Right forelimb (tissue), 1 donor: ENCODE measurements at places on chromosomes 4 and X.

- no peak for DNase-seq
Measured at GRCh38 chr4:112348488-112349158, 51.5 kb downstream of the ALPK1 start.

GRCh38 chr4:186736466-186736865 is 12.8 kb upstream of the FAT1 start:
- no peak for DNase-seq

DNA sequence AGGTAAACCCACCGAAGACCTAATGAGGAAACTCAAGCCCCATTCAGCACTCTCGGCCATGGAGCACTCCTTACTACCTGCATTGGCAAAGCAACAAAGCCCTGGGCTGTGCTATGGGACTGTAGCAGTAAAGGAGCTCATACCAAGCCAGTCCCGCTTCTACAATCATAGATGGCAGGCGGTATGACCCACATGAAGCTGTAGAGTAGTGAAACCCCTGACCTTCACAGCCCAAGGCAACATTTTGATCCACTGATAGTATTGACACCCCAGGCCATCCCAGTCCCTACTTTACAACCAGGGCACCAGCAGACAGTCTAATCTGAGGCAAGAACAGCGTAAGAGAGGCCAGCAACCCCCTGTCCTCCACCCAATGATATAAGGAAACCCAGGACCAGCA is 25.2 kb downstream of the CENPC start:
- DNase-seq: no peak

- DNase-seq: no peak
Measured at GRCh38 chr4:182496408-182496807, 253.2 kb downstream of the TENM3 start.

DNA sequence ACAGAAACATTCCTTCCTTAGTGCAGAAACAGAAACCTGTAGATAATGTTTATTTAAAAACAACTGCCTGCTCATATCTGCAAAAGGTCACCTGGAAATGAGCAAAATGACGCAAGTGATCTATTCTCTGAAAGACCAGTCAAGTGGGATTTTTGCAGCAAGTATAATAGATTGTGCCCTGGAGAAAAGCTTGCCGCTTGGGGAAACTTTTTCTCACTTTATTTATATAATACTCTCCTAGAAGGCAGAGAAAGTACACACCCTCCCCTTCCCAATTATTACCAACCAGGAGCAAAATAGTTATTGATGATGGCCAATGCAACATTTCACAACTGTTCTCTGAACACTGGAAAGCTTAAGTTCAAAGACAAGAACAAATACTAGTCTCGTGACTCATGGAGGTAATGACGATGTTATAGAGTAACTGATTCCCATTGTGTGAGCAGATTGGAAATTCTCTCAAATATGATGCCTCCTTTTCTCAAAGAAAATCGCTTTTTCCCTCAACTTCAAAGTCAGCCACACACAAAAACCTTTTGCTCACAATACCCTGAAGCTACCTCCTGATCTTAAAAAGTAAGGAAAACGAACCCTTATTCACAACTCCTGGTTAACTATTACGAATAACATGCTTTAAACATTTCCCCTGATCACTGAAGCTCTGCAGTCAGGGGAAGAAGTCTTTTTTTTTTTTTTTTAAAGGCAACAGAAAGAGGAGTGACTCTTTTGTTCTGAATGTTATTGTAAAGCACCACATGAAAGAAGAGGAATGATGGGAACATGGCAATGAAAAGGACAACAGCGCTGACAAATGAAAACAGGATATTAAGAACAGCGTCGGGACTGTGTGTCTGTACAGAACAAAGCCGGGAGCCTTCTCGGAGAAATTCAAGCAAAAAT is 41.0 kb downstream of the MID1 start:
- no peak for DNase-seq

GRCh38 chr4:168488869-168489274 is 8.0 kb upstream of the PALLD start:
- DNase-seq: no peak

- DNase-seq: peak; percentile 96
Measured at GRCh38 chr4:108620101-108620932, at the start of gene RPL34. Gene RPL34, plus strand, starts transcription at chr4:108620576. Its CDS starts 1,384 bp downstream, at chr4:108621960.

DNA sequence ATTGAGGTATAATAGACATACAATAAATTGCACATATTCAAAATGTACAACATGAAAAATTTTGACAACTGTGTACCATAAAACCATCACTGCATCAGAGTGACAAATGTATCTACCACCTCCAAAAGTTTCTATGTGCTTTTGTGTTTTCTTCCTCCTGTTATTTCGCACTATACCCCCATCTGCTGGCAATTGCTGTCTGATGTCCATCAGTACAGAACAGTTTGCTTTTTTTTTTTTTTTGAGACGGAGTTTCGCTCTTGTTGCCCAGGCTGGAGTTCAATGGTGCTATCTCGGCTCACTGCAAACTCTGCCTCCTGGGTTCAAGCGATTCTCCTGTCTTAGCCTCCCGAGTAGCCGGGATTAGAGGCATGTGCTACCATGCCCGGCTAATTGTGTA is 154.3 kb upstream of the GIMD1 start:
- DNase-seq: no peak

DNA sequence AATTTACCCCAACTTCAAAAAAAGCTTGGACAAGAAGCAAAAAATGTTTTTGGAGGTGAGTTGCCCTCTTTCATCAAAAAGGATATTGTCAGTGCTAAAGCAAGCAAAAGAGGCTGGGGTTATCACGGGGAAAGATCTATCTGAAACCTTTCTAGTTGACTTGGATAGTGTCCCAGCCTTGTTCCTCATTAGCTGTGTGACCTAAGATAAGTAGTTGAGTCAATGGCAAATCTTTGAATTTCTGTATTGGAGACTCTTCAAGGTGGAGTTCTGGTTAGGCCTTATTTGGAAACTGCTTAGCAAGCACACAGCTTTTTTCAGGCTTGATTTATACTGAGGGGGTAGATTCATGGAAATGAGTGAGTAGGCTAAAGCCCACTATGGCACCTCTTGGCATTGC is 271.6 kb downstream of the GRIA3 start:
- DNase-seq: no peak

GRCh38 chrX:86845101-86845500 is 672.5 kb upstream of the KLHL4 start:
- no peak for DNase-seq

DNA sequence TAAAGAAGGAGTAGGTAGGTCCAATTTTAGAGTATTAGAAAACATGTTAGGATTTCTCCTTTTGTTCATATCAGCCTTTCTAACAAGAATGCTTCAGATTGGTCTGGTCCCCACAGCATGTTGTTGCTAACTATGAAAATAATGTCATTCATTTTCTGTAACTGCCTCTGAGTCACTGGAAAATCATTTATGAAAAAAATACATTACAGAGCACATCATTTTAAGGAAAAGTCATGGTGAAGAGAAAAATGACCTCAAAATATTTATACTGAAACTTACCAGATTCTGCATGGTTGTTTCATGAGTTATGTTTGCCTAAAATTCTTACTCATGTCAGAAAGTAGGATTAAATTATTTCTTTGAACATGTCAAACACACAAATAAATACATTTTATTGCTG is 35.2 kb downstream of the DTHD1 start:
- no peak for DNase-seq

DNA sequence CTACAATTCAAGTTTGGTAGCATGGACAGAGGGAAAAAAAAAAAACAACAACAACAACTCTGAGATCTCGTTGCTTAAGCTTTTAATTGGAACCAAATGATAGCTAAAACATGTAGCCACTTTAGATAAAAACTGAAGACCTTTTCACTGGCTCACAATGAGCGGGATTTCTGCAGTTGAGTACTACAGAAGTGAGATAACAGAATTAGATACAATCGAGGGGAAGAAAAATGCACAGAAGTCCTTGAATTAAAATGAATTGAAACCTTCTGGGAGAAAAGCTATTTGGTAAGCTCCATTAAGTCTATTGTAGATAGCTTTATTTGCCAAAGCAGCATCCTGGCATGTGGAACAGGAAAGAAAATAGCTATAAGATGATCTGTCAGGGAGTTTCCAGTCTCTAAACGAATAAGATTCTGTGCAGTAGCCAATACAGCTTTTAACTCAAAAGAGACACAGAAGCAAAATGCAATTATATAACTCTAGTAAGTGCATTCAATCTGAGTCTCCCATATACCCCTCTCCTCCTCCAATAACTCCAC is 248.5 kb downstream of the ENOX2 start:
- no peak for DNase-seq

GRCh38 chr4:47486231-47486673 is 1.2 kb downstream of the ATP10D start:
- no peak for DNase-seq

- no peak for DNase-seq
Measured at GRCh38 chrX:115393271-115393670, 103.8 kb downstream of the LUZP4 start.

GRCh38 chr4:103429283-103429682 is 231.1 kb upstream of the CENPE start:
- no peak for DNase-seq

- DNase-seq: no peak
Measured at GRCh38 chr4:66688674-66689073, 856.6 kb downstream of the CENPC start.

GRCh38 chr4:146450524-146450923 is 71.2 kb downstream of the SLC10A7 start:
- DNase-seq: no peak

- DNase-seq: no peak
Measured at GRCh38 chr4:183345261-183345660, 23.0 kb upstream of the CLDN24 start.

GRCh38 chrX:48715072-48715471 is 18.5 kb downstream of the SUV39H1 start:
- DNase-seq: no peak

- no peak for DNase-seq
Measured at GRCh38 chr4:113113151-113113550, 63.7 kb downstream of the ANK2 start.

GRCh38 chr4:3010998-3011397 is 47.6 kb downstream of the GRK4 start:
- DNase-seq: no peak

- DNase-seq: no peak
Measured at GRCh38 chrX:36898301-36898700, 109.9 kb upstream of the FAM47C start.

DNA sequence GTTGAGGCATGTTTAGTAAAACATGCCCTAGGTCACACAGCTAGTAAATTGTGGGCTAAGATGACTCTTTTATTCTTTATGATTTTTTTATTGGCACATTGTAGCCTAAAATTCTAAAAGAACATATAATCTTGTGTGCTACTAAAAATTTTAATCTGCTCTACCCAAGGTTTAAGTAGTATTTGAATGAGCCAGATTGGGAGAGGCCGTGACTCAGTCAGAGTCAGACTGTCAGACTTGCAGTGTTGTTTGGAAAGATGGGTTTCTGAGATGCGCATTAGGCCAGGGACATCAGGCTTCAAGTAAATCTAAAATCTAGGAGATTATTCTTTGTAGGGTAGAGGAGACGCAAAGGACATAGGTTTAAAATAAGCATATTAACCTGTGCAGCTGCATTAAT is 30.7 kb upstream of the TMPRSS11E start:
- no peak for DNase-seq

- DNase-seq: no peak
Measured at GRCh38 chr4:88825931-88826330, 128.3 kb upstream of the NAP1L5 start.

- DNase-seq: no peak
Measured at GRCh38 chr4:1992468-1993168, 16.2 kb downstream of the NELFA start.

DNA sequence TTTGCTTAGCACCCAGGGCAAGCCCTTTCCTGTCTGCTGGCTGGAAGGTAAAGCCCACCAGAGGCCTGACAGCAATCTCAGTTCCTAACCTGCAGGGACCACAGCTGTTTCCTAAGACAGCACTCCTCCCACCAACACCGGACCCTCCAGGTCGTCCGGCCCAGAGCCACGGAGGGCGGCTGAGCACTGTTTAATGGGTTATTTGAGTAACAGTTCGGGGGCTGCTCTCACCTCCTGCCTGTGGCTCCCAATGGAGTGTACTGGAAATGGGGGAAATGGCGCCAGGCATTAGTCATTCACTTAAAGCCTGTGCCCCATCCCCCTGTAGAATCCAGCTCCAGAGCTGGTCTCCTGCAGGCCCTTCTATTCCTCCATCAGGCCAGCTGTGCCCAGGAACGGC is 81.6 kb upstream of the ADRA2C start:
- DNase-seq: no peak

DNA sequence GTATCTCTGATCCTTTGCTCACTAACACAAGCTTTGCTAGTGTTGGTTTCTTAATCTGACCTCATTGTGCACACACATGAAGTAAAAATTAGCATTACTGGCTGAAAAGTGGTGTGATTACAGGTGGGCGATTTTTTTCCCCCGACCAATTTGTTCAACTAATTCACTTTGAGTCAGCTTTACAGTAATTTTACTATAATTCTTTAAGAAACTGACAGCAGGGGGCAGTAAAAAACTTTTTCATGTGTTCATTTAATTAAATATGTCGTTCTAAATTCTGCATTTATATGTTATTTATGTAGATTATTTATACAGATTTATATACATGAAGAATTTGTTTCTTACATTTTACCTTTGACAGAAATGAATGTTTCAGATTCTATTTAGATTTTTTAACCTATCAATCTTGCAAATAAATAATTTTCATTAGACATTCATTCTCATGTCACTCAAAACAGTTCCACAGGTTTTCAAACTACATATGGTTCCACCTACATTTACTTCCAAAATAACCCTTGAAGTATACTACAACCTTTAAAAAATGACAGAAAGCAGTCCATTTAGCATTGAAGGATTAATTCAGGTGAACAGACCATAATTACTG is 17.5 kb downstream of the PALLD start:
- DNase-seq: no peak

DNA sequence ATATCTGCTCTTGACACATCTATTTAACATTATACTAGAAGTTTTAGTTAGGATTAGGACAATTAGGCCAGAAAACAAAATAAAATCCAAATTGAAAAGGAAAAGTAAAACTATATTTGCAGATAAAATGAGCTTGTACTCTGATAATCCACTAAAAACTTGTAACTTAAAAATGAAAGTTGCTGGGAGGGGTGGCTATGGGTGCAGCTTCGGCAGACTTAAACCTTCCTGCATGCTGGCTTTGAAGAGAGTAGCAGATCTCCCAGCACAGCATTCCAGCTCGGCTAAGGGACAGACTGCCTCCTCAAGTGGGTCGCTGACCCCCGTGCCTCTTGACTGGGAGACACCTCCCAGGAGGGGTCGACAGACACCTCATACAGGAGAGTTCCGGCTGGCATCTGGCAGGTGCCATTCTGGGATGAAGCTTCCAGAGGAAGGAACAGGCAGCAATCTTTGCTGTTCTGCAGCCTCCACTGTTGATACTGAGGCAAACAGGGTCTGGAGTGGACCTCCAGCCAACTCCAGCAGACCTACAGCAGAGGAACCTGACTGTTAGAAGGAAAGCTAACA is 2379.9 kb downstream of the ARAP2 start:
- no peak for DNase-seq
